CD4-positive, alpha-beta T cell treated with Interleukin-2 at 100 ng/mL for 4 hours (primary cell): ENCODE measurements at places on chromosomes 1 and 21.

DNA sequence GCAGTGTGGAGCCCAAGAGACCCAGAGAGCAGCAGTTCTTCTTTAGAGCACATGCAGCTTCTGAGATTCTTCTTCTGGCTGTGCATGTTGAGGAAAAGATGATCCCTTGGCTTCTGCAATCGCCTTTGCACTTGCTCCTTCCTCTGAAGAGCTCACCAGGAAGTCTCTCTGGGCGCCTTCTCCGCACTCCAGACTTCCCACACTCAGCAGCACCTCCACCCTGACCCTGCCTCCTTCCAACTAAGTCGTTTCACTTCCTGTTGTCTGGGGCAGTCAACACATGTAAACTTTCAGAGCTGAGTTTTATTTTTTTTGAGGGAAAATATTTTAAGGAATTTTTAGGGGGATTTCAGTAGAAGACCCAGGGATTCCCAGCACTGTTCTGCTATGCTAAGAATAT is 73.4 kb upstream of the F3 start:
- DNase-seq: no peak

DNA sequence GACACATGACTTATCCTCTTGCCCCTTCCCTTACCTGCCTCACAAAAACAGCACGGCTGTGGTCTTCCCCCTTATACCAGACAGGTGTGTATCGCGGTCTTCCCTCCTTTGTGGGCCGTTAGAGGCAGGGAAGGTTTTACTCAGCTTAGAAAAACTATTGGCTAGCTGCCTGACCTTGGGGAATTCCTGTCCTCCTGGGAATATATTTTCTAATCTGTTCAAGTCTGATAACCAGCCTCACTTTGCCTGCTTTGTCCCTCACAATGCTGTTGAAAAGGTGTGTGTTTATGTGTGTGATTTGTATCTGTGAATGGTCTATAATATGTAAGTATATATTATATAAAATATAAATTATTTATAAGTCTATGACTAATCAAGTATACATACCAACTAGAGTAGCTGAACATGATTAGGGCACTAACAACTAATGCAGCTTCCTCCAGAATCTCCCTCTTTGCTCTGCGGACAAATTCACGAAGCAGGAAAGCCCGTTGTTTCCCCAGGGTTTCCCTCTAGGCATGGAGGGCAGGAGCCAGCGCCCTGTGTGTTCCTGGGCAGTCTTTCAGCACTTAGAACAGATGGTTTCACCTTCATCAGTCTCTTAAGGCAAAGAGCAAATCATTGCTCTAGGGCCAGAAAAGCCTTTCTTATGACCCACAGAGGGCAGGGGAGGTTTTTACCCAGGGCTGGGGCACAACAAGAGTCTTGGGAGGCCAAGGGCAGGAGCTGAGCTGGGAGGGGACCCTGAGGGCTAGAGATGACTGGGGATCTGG is 25.6 kb downstream of the SLC26A9 start:
- DNase-seq: no peak

DNA sequence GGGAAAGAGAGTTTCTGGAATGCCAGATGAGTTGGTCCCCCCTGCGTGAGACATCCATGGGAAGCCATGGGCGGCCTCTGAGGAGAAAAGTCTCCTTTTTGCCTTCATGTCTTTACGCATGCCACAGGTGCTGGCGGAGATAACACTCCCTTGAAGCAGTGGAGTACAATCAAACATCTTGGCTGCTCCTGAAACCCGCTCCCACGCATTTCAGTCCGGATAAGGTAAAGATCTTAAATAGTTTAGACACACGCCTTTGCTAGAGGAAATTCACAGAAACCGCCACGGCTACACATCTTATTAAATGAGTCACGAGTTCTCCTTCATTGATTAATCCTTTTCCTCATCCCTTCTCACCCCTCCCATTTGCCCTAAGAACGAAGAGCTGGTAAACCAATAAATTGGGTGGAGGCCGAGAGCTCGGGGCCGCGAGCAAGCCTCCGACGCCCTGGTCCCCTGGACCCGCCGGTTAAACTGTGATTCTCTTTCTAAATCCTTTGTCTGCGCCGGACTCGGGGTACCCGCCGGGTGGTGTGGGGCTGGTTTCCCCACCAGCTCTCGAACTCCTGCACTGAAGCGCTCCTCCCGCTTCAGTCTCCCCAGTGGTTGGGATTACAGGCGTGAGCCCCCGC is 6.6 kb upstream of the ZNF669 start:
- DNase-seq: peak; percentile 20

- DNase-seq: peak; percentile 85
These were observed 14.1 kb downstream of the HENMT1 start for GRCh38 chr1:108646648-108647269.

GRCh38 chr1:84834419-84835064 is 58.5 kb downstream of the LPAR3 start:
- no peak for DNase-seq

DNA sequence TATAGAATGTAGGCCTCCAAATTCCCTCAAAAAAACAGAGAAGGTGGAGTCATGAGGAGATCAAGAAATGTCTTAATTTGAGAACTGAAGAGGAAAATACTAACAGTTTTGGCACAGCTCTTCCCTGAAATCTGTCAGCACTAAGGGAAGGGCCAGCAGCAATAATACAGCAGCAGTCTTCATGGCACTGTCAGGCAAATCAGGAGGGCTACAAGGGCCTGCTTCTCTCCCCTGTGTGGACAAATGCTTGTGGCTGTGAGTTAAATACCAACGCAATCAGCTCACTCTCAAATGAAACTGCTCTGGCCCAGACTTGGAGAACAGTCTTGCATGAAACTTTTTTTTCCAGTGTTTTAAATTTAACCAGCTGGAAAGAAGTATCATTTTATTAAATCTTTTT is 20.5 kb upstream of the CNN3 start:
- no peak for DNase-seq

DNA sequence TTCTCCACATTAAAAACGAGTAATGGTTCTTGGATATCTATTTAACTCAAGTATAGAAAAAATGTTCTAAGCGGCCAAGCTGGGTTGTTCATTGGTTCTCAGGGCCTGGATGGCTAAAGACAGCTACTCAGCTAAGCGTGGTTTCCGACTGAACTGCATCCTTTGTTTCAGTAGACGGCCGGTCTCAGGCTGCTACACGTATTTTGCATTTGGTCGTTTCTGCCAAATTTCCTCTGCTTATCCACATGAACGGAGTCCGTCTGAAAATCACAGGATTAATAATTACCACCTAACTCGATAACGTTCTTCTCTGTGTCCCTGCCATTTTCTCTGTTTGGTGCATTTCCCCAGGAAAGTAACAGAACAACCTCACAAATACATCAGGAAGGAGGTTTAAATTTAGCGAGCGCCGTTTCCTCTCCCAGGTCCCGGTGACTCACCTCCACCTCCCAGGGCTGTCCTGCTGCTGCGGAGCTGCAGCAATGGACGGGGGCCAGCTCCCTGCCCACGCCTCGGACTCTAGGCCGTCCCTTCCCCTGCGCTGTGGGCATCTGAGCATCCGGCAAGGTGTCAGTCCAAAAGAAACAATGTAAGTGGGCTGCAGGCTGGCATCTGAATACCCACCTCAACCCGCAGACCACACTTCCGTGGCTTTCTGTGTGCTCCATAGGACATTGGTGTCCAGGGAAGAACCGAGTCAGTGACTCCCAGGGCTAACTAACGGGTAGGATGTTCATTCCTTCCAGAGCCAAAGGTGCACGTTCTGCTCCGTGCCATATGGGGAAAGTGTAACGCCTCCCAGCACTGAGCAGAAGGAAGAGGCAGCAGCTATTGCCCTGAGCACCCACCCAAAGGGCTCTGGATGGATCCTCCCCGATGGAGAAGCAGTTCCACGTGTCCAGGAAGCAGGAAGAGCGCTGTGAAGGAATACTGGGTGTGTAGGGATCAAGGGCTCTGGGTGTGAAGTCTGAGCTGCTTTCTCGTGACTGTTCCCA is 4.1 kb upstream of the GABRD start:
- DNase-seq: no peak

GRCh38 chr1:166951050-166951449 is 24.3 kb downstream of the ILDR2 start:
- no peak for DNase-seq

GRCh38 chr1:7042322-7043190 is 257.3 kb downstream of the CAMTA1 start:
- no peak for DNase-seq

GRCh38 chr1:198620951-198621824 is 17.7 kb upstream of the PTPRC start:
- DNase-seq: peak; percentile 74

GRCh38 chr1:94335950-94336349 is 82.2 kb upstream of the ABCD3 start:
- peak; percentile 11 for DNase-seq

DNA sequence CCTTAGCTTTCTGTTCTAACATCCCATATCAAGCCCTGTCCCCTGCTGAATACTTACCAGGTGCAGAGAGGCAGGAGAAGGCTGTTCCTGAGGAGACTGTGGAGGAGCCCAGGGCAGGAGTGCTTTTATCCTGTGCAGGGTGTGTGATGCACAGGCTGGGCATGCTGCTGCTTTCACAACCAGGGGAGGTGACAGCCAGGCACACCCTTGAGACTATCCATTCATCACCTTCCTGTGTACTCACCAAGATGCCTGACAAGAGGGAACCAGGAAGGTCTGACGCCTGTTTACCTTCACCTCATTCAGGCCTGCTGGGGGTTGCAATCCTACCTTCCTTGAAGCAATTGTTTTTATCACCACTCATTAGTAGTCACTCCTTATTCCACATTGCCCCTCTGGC is at the start of gene LCE3E:
Gene LCE3E, minus strand, starts transcription at position 100 of the 400 bp plus-strand sequence. CDS start 572 bp downstream, outside the sequence.
- no peak for DNase-seq

DNA sequence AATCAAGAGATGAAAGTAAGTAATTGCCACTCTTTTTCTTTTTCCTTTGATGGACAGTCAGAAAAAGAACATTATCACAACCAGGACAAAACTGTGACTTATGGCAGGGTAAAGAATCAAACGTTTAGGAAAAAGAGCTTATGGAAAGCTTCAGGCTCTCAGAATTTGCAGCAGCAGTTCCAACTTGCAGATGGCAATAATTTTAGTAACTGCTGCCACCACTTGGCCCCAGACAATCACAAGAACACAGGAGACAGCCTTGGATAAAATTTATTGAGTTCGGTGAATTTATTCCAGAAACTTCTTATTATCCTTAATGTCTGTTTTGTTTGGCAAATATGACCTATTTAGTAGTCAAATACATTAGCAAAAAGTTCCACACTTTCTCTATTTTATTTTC is 804.4 kb downstream of the BRINP3 start:
- DNase-seq: no peak

DNA sequence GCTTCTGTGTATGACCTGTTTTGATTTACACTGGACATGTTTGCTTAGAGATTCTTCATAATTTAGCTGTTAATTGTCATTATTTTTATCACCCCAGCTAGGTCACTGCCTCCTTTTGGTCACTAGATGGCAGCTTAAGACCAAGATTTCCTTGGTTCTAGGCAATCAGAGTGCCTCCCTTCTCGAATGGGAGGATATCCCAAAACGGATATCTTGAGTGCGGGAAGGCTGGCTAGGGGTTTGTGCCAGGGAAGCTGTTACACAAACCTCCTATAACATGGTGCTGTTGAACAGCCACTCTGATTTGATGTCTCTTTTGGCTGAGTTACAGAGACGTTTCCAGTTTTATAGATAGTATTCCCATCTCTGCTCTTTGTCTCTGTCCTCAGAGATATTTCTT is 283.5 kb downstream of the S1PR1 start:
- DNase-seq: peak; percentile 34

DNA sequence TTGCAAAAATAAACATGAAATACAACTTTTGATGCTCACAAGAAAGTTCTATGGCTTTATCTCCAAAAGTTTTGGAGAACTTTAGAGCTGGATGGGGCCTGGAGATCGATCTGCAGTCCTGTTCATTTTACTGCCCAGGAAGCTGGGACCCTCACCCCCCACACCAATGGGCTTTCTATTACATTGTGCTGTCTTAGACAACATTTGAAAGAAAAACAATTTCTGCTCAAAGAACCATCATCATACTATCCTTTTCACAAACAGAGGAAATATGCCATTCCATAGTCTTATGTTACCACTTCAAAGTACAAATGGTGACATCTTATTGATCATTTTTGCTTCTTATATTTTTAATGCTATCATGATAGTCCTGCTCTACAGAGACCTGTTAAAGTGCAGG is 2.0 kb upstream of the HNRNPU start:
- no peak for DNase-seq

- no peak for DNase-seq
These were observed 1.6 kb downstream of the STPG1 start for GRCh38 chr1:24411963-24412362.

DNA sequence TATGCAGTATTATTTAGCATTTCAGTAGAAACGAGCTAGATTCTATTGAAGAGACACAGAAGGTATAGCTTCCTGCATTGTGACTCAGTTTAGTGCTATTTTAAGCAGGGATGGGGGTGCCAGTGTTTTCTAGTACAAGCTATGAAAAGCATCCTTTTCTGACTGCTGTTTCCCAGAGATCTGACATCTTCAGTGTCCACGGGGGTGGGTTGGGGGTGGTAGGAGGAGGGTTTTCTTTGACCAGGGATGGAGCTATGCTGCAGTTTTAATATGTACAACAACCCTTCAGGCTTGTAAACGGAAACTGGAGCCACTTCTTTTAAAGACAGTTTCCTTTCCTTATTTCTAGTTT is 2.7 kb upstream of the NEGR1 start:
- no peak for DNase-seq

DNA sequence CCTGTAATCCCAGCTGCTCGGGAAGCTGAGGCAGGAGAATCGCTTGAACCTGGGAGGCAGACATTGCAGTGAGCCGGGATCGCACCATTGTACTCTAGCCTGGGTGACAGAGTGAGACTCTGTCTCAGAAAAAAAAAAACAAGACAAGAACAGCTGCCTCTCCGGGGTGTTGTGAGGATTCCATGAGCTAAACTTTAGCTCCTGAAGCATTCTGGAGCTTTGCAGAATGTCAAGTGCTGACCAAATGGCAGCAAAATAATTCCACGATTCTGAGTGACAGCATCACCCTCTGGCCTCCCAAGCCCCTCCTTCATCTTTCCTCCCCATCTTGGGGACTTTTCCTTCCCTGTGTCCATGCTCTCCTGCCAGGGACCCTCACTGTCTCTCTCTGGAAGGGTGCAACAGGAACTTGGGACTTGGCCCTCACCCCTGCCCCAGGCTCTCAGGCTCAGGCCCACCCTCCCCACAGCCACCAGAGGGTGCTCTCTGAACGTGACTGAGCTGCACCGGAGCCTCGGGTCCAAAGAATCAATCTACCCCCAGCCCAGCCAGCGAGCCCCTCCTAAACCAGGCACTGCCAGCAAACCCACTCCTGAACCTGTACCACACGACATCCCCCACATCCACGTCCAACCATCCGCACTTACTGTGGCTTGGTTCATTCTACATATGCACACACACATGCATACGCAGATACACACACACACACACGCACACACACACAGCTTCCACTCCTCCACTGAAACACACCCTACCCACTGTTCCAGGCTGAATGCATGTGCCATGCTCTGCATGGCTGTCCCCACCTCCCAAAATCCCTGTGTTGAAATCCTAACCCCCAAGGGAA is 45.7 kb downstream of the ACOT7 start:
- peak; percentile 73 for DNase-seq
